ENCODE measurements at places on chromosomes 5 and 9. TPM values are rescaled to one million over a fixed set of nuclear protein-coding genes. Genes with fewer than 3 reads are reported as not detected.
A peak's percentile ranks its signal among the peaks of the same experiment; 100 is the strongest.

Gene TLE1
- 40.5 TPM for total RNA-seq

Gene COX7C
- total RNA-seq = 538 TPM

DNA sequence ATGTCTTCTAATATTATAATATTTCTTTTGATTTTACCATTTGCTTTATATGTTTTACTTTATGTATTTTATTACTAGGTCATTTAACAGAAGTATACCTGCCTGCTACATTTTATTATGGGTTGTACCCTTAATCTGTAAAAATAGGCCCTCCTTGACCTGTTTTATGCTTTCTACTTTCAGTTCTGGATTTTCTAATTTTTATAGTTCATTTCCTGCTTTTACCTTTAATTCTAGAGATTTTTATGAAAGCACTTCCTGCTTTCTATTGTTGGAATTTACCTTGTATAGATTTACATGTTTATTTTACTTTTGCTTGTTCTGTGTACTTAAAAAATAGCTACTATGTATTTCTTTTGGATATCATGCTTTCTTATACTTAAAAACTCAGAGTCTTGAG is 20.6 kb downstream of the ZNF618 start:
- H3K4me1 ChIP-seq = no peaks in the 10 kb centered on the region
- no peak overlapping the region for H3K27ac ChIP-seq
- no peaks in the 10 kb centered on the region for H3K27me3 ChIP-seq
- peaks cover 40% of the 10 kb centered on the region for H3K36me3 ChIP-seq
- no peak overlapping the region for H3K4me3 ChIP-seq

DNA sequence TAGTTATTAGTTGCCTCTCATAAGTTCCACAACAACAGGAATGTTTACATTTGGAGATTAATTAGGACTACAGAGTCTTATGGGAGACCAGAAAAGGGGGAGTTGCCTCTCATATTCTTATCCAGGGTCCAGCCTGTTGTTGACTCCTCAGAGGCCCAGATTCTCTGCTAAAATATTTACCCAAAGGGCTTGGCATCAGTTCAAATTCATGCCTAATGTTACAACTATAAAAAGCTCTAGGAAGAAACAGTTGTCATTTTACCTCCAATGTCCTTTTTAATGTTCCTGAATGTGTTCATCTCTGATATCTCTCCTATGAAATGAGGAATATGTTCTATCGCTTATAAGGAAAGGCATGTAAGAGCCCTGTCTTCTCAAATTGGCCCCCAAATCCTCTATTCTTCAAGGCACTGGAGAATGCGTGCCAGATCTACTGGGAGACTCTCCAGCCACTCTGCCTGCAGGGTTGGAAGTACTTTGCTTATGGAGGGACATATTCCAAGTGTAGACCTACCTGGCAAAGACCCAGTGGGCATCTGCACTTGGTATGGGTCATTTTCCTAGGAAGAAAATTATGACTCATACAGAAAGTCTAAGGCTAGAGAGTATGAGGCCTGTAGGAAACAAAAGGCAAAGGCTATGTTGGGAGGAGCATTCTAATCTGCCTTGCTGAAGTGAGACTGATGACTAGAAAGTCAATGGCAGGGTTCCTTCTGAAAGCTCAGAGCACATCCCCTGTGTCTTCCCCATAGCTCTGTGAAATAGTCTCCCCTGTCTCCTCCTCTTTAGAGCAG is 192.6 kb downstream of the ESM1 start:
- H3K27me3 ChIP-seq = no peaks in the 10 kb centered on the region
- H3K4me1 ChIP-seq = no peaks in the 10 kb centered on the region
- no peak for DNase-seq

DNA sequence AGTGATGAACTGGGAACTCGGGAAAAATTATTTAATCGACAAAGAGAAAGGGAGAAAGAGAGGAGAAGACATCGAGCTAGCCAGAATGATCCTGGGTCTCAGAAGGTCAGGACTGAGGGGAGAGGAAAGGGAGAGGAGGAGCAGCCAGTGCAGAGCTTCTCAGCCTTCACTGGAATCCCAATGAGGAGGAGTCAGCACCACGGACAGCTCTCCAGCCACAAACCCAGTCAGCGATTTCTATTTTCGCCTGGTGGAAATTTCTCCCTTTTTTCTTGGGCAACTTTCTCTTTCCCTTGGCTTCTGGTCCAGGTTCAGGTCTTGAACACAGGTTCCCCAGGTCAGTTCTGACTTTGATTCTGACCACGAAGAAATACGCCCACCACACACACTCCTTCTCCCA is 1.6 kb upstream of the BRINP1 start:
- peaks cover 13% of the 10 kb centered on the region for H3K4me1 ChIP-seq
- peak overlapping the region; percentile 62 for H3K4me3 ChIP-seq
- DNase-seq = peak; percentile 75
- H3K27ac ChIP-seq = no peak overlapping the region
- peaks cover 96% of the 10 kb centered on the region for H3K27me3 ChIP-seq

DNA sequence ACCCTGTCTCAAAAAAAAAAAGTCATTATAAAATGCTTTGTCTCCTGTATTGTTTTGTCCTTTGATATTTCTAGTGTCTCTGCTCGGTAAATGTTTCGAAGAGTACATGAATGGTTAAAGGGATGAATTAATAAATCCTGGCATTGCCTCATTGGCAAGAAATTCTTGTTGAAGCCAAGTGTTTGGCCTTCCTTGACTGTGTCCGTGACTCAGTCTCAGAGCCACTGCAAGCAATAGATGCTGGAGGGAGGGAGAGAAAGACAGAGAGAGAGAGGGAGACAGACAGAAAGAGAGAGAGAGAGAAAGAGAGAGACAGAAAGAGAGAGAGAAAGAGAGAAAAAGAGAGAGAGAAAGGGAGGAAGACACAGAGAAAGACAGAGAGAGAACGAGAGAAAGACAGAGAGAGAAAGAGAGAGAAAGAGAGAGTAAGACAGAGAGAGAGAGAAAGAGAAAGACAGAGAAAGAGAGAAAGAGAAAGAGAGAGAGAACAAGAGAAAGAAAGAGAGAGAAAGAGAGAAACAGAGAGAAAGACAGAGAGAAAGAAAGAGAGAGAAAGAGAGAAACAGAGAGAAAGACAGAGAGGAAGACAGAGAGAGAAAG is 72.5 kb upstream of the RXRA start:
- H3K27ac ChIP-seq = peak overlapping the region; percentile 65
- no peaks in the 10 kb centered on the region for H3K4me1 ChIP-seq
- H3K4me3 ChIP-seq = no peak overlapping the region
- peaks cover 3% of the 10 kb centered on the region for H3K36me3 ChIP-seq

GRCh38 chr5:109411627-109412026 is 1.9 kb upstream of the PJA2 start:
- H3K36me3 ChIP-seq = peaks cover 14% of the 10 kb centered on the region
- no peaks in the 10 kb centered on the region for H3K27me3 ChIP-seq
- peak overlapping the region; percentile 92 for H3K4me3 ChIP-seq
- peaks cover 52% of the 10 kb centered on the region for H3K4me1 ChIP-seq

Data from neural crest cell (in vitro differentiated cells).